ENCODE measurements at places on chromosomes 4 and X. TPM values are rescaled to one million over a fixed set of nuclear protein-coding genes. Genes with fewer than 3 reads are reported as not detected.

DNA sequence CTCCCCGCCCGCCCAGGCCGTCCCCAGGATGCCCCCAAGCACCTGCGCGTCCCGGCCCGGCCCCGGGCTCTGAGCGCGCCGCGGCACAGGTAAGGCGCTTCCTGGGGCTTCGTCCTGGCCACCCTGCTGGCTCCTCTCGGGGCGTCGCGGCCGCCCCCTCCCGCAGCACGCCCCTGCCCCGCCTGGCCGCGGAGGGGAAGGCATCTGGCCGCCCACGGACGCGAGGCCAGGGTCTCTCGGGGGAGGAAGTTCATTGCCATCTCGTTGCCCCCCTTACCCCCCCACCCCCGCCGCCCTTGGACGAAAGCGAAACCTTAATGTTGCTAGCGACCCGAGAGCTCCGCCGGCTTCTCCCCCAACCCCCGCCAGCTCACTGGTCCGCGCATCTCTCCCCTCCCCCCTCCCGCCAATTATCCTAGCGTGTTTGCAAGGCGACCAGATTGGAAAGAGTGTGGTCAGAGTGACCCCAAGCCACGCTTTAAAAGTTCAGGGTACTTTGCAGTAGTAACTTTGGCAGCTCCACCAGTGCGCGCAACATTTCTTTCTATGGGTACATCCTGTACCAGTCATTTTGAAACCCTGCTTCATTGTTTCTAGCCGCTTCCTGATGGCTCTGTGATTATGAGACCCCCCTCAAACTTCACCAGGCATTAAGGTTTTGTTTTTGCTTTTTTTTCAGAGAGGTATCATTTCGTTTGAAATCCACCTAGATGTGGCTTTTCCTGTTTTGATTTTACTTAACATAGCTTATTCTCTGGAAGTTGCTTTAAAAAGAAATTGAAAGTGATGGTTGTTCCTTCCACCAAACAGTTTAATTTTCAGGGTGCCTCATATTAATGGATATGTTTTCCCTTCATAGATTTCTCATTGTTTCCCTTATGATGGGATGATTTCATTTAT lies 626 bp downstream of the TBC1D1 start:
- H3K4me1 ChIP-seq: peaks cover 48% of the 10 kb centered on the region
- DNase-seq: peak; percentile 53
- peaks cover 19% of the 10 kb centered on the region for H3K27me3 ChIP-seq
- H3K27ac ChIP-seq: peak overlapping the region; percentile 95
- no peaks in the 10 kb centered on the region for H3K36me3 ChIP-seq
- H3K4me3 ChIP-seq: peak overlapping the region; percentile 93

NR3C2 gene
- total RNA-seq: 0.29 TPM

TCEANC gene
- total RNA-seq: 5.0 TPM

DNA sequence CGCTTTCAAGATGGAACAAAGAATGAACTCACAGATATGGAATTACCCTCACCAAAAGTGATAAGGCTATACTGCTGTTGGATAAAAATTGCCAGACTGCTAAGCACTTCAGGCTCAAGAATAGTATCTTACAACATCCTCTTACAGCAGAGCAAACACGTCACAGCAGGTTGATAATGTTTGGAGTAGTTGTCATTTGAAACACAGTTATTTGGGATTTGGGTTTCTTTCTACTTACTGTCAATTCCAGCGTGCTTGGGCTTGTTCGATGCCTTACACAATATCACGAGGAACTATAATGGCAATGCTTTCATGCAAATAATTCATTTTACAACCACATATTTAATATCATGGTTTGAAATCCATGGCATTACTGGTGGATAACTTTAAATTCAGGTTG lies 1223.7 kb upstream of the AGA start:
- H3K27ac ChIP-seq: no peak overlapping the region
- no peaks in the 10 kb centered on the region for H3K36me3 ChIP-seq
- no peak overlapping the region for H3K4me3 ChIP-seq
- H3K27me3 ChIP-seq: no peaks in the 10 kb centered on the region
- no peak for DNase-seq

- no peak overlapping the region for H3K4me3 ChIP-seq
- H3K27ac ChIP-seq: no peak overlapping the region
- no peak for DNase-seq
These were observed 331.5 kb upstream of the PABPC4L start for GRCh38 chr4:134533068-134533467.
